H54 (cell line): ENCODE measurements at places on chromosomes 1 and 21.

- DNase-seq: no peak
Observed at GRCh38 chr1:156276532-156276931, 6.1 kb downstream of the SMG5 start.

- no peak for DNase-seq
Observed at GRCh38 chr1:215583185-215583749, 16.2 kb downstream of the KCTD3 start.

DNA sequence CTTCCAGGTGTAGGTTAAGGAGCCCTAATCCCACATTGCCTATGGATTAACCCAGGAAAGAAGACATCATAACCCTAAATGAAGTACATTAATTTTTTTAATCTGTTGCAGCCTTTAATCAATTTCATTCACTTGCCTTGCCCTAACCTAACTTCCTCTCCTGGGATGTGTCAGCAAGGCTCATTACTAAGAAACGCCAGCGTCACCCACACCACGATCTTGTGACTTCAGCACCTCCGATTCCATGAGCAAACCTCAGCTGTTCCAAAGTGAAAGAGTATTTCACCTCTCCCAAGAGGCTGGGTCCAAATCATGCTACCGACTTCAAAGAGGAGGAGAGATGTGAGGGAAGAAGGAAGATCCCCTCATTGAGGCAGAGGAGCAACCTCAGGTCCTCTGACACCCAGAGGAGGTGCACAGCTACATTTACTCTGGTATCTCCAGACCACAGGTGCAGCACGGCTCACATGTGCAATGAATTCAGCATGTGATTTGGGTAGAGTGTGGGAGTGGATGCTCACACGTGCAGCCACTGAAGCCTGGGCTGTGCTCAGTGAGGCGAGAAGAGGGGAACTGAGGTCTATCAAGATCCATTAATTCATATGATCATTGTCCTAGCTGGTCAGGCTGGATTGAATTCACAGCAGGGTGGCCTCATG, 134.1 kb downstream of the SLC30A10 start:
- no peak for DNase-seq

DNA sequence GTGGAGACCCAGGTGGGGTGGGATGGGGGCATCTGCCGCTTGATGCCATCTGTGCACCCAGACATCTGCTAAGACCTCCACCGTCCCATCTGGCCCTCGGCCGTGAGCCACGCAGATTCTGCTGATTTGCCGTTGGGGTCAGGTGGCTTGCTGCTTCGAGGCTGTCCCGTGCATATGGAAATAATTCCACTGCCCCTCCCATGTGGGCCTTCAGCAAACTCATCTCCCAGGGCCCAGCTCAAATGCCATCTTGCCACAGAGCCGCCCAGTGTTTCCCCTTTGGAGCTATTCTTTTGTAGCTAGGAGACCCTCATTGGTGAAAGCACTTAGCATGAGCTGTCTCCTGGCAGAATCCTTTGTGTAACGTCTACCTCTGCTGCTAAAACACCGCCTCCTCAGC, 99.8 kb downstream of the KAZN start:
- DNase-seq: no peak

GRCh38 chr1:175192630-175193526, at the start of gene KIAA0040:
Gene KIAA0040 (minus strand): TSS chr1:175192776. CDS start chr1:175161013, 31,763 bp downstream.
- no peak for DNase-seq

- DNase-seq: no peak
Observed at GRCh38 chr1:173300061-173301044, 93.2 kb upstream of the TNFSF4 start.

GRCh38 chr1:1616838-1617237, 1.5 kb downstream of the MIB2 start:
- DNase-seq: no peak

GRCh38 chr1:143497374-143497747, 474.4 kb downstream of the FAM72C start:
- DNase-seq: no peak

DNA sequence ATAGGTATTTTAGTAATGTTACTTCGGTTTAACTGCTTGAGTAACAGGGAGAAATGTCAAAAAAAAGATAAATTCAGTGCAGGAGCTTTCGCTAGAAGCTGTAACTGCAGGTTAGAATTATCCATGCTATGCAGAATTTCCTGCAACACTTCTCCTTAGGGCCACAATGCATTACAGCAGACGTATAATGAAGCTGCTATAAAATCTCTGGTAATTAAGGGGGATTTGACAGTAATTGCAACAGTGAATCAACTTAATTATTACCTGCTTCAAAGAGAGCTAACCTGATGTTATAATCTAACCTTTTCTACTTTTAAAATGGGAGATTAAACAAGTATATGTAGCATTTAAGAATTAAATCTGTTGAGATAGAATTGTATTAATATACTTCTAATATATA, 92.6 kb downstream of the ATG4C start:
- DNase-seq: no peak

GRCh38 chr1:114315631-114316030, 162.0 kb upstream of the SYT6 start:
- DNase-seq: no peak

DNA sequence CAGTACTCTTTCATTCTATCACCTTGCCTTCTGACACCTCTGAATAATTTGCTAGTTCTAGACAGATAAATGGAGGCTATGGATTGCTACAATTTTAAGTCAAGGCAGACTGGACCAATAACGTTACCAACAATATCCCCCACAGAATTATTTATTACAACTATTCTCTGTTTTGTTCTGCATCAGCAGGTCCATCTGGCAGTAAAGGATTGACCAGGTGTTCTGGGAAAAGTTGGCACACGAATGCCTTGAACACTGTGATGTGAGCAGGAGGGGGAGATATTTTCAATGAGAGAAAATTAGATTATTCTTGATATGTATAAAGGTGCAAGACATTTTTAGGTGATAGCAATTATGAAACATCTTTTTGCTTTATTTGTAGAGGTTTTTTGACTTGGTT, 718.8 kb upstream of the TMPRSS15 start:
- DNase-seq: no peak

- DNase-seq: no peak
Observed at GRCh38 chr1:5501206-5501930, 490.9 kb downstream of the NPHP4 start.

- no peak for DNase-seq
Observed at GRCh38 chr21:40613546-40614030, 233.4 kb downstream of the DSCAM start.

DNA sequence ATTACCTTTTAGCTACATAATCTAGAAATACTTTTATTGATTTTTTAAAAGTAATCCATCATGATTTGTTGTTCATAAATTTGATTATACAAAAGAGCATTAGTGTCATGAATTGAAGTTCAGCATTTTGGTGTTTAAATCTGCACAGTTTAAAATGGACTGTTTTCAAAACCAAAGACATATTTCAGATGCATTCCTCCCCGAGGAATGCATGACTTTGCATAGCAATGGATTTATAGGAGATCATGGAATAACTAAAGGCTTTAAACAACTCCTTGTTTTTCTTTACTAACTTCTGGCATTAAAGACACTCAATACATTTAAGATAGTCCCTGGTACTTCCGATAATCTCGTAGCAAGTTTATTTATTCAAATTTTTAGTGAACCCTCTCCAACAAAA, 863.1 kb upstream of the TMPRSS15 start:
- DNase-seq: no peak

GRCh38 chr1:109730666-109731065, 10.2 kb downstream of the GSTM3 start:
- no peak for DNase-seq

DNA sequence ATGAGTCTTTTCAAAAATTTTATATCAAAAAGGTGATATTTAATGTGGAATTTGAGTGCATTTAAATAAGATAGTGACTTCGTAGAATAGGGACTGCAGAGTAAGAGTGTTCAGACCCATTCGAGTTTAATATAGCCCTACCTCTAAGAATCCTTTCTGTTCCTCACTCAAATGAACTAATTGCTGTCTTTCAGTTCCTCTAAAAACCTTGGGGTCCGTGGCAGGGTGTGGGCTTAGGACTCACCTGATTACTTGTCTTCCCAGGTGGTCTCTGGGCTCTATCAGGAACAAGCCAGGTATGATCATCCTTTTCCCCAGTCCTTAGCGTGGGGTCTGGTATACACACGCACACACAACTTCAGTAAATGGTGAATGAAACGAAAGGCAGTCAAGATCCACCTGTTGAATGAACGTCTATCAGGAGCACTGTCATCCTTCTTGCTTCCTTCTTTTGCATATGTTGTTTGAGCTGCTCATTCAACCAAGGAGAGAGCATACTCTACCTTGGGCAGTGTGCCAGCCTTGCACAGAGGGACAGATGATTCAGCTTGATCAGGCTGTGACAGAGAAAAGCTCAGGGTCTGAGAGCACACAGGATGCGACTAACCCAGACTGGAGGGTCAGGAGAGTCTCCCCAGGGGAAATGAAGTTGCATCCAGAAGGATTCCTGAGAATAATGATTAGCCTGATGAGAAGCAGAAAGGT, 1.2 kb upstream of the RNF11 start:
- no peak for DNase-seq

DNA sequence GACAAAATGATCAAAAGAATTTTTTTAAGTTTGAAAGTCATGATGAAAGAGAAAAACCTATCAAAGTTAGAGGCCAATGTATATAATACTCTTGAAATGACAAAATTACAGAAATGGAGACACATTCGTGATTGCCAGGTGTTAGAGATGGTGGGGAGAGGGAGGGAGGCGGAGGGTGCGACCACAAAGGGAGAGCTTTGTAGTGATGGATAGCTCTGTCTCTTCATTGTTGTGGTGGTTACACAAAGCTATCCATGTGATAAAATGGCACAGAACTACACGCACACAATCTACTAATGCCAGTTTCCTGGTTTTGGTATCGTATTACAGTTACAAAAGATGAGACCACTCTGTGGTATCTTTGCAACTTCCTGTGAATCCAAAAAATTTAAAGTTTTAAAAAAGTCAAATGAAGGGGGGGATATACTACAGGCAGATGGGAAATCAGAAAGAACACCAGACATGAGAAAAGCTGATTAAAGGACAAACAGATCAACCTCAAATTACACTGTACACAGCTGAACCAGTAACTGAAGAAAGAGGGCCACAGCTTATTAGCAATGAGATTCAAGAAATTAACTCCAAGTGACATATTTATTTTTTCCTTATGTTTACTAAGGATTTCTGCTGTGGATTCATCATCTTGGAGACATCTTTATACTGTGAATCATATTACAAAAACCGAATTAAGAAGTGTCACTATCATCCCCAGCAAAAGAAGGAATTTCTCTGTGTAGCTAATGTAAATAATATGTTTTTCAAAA, 199.1 kb downstream of the SLC45A1 start:
- DNase-seq: no peak

DNA sequence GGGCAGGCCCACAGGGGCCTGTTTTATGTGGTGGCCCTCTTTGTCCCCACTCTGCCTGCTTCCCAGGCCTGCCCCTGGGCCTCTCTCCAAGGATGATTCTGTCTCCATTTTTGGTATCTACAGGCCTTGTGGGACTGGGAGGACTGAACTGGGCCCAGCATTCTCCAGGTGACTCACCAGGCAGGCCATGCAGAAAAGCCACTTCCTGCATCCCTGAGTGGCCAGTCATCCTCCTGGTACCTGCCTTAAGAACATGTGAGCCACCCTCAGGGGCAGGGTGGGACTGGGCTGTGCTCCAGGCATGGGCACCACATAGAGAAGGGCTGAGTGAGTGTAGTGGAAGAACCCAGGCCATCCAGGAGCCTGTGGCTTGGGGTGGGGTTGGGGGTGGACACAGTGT, 20.0 kb upstream of the BCAR3 start:
- DNase-seq: peak; percentile 90

- no peak for DNase-seq
Observed at GRCh38 chr21:17576080-17576835, 36.4 kb downstream of the BTG3 start.

GRCh38 chr21:45164838-45165237, 90.5 kb downstream of the ADARB1 start:
- DNase-seq: no peak

DNA sequence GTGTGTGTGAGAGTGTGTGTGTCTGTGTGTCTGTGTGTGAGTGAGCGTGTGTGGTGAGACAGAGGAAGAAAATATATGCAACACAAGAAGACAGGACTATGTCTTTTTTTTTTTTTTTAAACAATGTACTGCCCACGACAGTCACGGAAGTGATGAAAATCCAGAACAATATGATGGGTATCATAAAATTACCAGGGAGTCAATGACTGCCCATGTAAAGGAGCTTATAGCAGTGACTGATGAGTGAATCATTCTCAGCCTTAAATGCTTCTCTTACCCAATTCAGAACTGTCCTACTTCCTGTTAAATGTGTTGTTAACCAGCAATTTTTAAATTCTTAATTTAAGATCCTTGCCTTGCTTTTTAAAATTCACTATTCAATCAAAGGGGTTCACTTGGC, 46.6 kb downstream of the RGS7 start:
- peak; percentile 19 for DNase-seq

DNA sequence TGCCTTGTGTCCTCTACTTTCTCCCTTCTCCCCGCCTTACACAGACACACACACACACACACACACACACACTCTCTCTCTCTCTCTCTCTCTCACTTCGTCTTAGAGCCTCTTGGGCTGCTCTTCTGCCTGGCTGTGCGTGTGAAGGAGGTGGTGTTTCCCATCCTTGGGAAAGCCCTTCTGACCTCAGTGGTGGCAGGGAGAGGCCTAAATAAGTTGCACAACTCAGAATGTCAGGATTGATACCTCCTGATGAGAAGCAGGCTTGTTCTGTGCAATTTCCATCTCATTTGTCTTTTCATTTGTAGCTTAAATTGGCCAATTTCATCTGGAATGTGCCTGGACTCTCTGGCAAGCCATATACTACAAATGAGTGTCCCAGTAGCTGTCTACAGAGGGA, 25.0 kb downstream of the LRRN2 start:
- no peak for DNase-seq

DNA sequence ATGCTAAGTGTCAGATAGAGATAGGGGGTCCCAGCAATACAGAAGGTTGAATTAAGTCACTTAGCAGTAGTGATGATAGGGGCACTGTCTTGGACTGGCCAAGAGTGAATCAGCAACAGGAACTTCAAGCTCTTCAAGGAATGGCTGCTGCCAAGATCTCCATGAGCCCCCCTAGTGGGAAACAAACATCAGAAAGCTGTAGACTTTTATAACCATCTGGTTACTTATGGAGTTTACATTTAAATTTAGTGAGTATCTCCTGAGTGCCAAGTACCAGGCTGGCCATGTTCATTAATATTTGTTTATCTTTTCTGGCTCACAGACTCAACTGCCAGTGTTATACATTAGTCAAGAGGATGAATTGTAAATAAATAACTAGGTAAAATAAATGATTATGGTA, 327.3 kb downstream of the TTLL7 start:
- DNase-seq: no peak

GRCh38 chr1:61173118-61173517, 90.8 kb downstream of the NFIA start:
- no peak for DNase-seq

DNA sequence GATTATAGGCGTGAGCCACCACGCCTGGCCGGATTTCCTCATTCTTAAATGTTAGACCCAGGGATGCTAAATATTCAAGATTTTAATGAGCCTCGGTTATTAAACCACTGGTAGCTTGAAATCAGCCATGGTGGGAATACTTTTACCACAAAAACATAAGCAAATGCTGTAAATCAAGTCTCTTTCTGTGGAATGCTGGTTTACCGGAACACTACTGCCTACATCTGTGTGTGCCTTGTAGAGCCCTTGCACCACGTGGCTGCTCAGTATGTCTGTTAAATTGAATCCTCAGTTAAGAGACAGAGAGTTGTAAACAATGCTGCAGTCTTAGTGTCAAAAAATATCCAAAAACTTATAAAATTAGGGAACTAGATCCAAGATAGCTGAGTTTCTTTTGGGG, 26.8 kb upstream of the CNN3 start:
- DNase-seq: no peak

GRCh38 chr1:42658877-42659337, 684 bp downstream of the PPIH start:
- DNase-seq: no peak
